Suppressor macrophage (primary cell): ENCODE measurements at places on chromosomes 16 and 17.

- no peak for DNase-seq
Measured at GRCh38 chr16:27561216-27561615, 11.3 kb downstream of the KATNIP start.

GRCh38 chr17:39277110-39277509 lies 51.4 kb upstream of the STAC2 start:
- DNase-seq = no peak

GRCh38 chr17:77735081-77735565 lies 223.4 kb upstream of the TNRC6C start:
- DNase-seq = peak; percentile 7

DNA sequence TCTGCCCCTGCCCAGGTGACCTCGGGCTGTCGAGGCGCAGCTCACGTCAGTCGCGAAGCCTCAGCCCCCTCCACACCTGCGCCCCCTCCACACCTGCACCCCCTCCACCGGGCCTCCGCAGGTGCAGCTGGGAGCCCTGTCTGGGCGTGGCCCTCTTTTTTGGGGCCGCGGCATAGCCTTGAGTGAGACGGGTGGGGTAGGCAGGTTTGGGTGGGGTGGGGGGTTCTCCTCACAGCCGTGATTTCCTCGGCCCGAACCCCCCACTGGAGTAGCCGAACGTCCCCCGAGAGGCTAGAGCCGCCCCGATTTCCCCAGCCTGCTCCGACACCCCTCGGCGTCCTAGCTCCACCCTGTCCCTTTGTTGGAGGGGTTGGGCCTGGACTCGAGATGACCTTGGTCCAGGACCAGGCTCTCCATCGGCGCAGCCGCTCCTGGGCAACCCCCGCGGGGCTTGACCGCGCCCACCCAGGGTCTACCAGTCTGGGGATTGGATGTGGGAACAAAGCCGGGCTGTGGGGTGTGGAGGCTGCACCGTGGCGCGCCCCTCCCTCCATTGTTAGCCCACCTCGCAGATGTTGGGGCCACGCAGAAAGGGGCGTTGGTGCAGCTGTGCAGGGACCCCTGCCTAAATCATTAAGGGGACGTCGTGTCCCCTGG lies 626 bp downstream of the TUBB3 start:
- no peak for DNase-seq

DNA sequence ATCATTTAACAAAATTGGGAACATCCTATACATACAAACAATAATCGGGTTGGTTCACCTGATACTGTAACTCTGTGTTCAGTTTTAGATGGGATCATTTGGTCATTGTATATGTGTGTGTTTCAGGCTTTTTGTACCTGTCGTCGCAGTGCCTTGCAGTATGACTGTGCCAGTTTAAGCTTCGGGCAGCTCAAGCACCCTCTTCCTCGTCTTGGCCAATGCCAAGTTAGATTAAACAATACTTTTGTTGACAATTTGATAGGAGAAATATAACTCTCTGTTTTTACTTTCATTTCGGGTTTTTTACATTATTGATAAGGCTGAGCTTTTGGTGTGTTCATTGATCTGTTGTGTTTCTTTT lies 37.0 kb upstream of the ARHGAP17 start:
- DNase-seq = no peak

DNA sequence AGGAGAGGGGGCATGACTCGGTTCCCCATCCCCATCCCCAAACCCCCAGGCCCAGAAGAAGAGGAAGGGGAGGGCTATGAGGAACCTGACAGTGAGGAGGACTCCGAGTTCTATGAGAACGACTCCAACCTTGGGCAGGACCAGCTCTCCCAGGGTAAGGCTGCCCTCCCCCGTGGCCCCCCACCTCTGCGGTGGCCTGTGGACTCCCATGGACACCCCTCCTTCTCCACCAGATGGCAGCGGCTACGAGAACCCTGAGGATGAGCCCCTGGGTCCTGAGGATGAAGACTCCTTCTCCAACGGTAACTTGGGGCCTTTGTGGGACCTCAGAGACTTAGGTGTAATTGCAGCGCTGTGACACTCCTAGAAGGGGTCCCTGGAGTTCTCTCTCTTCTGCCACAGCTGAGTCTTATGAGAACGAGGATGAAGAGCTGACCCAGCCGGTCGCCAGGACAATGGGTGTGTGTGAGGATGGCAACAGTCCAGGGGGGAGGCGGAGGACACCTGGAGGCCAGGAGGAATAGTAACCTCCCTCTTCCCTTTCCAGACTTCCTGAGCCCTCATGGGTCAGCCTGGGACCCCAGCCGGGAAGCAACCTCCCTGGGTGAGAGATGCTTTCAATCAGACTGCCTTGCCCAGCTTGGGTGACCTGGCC lies 5.6 kb downstream of the CD19 start:
- DNase-seq = no peak

GRCh38 chr17:77438241-77439188 lies 297.7 kb downstream of the SEC14L1 start:
- DNase-seq = peak; percentile 60

- DNase-seq = peak; percentile 49
Measured at GRCh38 chr16:56849690-56850680, 15.0 kb upstream of the SLC12A3 start.

- no peak for DNase-seq
Measured at GRCh38 chr17:61856035-61856434, 7.3 kb downstream of the BRIP1 start.

GRCh38 chr16:12502676-12503075 lies 301.0 kb downstream of the CPPED1 start:
- DNase-seq = no peak

GRCh38 chr16:30482366-30482765 lies 9.8 kb downstream of the ITGAL start:
- DNase-seq = no peak

DNA sequence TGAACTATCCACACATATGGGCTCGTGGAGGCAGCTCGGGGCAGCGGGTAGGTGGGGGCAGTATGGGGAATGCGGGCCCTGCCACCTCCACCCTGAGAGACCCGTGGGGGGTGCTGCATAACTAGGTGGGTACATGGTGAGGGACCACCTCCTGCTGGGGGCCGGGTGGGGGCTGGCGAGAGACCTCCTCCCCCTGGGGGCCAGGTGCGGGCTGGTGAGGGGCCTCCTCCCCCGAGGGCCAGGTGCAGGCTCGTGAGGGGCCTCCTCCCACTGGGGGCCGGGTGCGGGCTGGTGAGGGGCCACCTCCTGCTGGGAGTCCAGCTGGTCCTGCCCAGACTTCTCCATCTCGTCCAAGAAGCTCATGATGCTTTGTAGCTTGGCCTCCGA lies 25.4 kb downstream of the CEP131 start:
- no peak for DNase-seq

DNA sequence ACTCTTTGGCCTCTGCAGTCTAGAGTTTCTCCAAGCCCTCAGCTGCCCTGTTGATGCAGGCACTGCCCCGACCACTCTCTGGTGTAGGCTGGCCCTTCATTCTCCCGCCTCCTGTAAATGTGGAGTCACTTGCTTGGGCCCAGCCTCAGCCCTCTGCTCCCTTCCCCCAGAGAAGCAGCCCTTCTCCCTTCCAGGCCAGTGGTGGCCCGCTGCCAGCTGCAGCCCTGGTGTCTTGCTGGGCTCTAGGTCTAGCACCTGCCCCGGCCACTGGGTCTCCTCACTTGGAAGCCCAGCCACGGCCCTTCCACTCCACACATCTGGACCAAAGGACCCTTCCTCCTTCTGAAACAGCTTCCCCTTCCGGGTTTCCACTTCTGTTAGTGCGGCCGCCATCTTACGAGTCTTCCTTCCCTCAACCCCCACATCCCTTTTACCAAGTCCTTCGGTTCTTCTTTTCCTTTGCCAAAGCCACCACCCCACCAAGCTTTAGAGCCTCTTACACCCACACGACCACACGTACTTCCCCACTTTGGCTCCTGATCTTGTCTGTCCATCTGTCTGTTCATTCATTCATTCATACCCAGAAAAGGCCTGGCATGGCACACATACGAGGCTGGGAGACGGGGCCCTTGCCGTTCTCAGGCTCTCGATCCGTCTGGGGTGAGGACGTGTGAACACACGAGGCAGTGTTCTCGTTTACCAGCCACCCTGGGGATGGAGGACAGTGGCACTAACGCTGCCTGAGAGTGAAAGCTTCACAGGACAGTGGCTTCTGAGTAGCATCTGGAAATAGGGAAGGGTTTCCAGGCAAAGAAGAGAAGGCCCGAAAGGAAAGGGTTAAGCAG lies 68.0 kb downstream of the ABR start:
- DNase-seq = peak; percentile 79

DNA sequence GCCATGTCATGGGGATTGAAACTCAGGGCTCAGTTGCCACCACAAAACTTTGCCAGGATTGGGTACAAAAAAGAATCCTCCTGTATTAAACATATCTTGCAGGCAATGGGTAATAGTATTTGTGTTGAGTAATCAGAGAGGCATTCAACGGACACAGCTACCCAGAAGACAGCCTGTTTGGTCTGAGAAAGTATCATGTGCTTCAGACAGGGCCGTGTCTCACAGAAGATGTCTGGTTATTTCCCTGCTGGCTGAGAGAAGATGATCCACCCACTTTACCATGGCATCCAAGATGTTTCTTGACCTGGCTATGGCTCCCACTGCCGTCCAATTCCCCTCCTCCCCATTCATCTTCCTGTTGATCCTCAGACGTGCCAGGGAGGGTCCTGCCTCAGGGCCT lies 304.3 kb upstream of the XYLT1 start:
- no peak for DNase-seq

DNA sequence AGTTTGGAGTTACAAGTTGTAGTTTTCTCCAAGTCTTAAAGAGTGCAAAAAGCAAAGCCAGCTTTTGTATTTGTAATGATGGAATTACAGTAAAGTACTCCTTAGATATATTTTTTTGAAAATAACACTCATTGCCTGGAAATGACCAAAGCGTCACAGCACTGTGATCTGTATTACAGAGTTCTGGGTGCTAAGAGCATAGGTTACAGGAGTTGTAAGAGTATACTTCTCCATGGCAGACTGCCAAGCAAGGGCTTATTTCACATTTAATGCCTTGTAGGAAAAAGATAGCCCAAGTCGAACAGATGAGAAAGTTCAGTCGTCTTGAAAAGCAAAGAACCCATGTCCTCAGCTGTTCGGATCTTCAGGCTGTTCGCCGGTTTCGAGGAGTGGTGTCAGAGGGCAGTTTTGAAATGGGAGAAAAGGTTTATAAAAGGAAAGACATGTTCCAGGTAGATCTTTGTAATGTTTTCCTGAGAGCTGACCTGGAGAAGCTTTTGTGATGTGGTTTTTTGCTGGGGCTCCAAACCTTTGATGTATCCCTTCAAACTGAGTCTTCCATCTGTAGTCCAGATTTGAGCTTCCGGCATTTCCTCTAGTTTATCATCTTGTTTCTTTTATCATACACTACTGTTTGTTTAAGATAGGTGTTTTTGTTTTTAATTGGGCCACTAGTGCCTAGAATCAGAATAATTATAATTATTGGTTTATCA lies 41.3 kb downstream of the ERCC4 start:
- peak; percentile 33 for DNase-seq

GRCh38 chr16:54060599-54061421 lies 225.8 kb downstream of the IRX3 start:
- DNase-seq = no peak

GRCh38 chr16:27721531-27722181 lies 171.7 kb downstream of the KATNIP start:
- DNase-seq = no peak

DNA sequence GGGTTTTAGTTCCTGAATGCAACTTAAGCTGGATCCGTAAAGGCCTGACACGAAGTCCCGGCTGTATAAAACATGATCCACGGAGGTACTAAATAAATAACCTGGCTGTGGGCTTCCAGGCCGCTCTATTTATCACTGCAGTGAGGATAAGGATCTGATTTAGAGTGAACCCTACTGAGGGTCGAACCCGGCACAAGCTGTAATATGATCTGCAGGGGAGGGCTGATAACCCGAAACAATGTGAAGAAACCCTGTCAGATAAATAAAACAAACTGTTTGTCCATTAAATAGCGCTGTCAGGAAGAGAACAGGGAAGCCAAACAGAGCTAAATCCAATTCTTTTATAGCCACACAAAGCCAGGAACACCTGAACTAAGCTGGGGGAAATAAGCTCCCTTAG lies 375.6 kb upstream of the SALL1 start:
- DNase-seq = no peak

DNA sequence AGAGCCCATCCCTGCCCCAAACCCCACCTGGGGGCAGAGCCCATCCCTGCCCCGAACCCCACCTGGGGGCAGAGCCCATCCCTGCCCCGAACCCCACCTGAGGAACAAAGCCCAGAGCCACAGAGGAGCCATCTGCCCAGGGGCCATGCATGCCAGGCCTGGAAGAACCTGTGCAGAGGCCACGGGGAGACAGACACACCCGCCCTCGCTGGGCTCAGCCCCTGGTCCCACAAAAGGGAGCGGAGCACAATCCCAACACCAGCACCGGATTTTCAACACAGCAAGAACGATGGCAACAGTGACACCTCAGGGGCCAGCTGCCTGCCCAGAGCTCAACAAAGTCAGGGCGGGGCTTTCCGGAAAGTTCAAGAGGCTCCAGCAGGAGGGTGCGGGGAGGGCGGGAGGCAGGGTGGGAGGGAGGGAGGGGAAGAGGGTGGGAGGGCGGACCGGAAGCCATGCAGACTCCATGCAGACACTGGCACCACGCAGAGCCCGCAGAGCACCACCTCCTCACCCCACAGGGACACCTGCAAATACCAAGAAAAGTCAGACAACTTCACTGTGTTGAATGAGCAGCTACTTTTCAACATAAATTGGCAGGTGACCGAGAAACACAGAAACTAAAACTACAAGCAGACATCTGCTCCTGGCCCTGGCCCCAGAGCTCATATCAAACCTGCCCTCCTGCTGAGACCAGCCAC lies 27.9 kb upstream of the C16orf95 start:
- DNase-seq = no peak

- DNase-seq = no peak
Measured at GRCh38 chr16:739560-740458, 988 bp downstream of the CIAO3 start.

DNA sequence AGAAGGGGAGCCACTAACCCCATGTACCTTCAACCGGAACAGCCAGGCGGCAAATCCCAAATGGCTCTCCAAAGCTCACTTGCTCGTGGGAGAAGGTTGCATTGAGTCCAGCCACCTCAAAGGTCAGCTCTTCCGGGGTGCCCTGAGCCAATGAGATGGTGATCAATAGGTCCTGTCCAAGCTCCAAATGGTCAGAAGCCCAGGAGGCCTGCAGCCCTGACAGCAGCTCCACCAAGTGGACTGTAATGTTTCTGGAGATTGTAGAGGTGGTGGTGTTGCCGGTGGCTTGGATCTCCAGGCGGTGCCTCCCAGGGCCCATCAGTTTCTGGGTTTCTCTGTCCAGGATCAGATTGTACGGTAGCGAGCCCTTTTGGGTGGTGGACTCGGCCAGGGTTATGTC lies 39.9 kb upstream of the BCO1 start:
- peak; percentile 27 for DNase-seq

DNA sequence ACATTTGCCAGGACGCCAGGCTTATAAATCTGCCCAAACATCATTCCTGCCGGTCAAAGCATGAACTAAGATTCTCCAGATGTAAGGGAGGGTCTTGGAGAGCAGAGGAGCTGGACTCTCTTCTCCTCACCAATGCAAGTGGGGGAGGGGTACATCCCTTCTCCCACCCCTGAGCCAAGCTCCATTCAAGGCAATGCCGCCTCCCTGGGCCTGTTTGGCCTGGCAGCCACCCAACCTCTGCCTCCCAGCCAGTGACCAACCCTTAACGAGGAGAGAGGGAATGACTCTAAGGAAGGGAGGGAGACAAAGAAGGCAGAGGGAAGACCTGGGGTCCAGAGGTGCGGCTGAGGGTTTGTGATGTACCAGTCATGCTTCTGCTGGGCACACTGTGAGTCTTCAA lies 13.8 kb downstream of the C17orf50 start:
- no peak for DNase-seq
